ENCODE measurements at places on chromosomes 2 and 18. TPM values are rescaled to one million over a fixed set of nuclear protein-coding genes. Genes with fewer than 3 reads are reported as not detected.

Gene CD8A
- total RNA-seq = 10.6 TPM

Gene GCC2
- total RNA-seq = 75.6 TPM

Gene GKN1
- total RNA-seq = not detected

Gene CHST10
- 10.1 TPM for total RNA-seq

Gene GKN2
- total RNA-seq = 0.96 TPM

Gene HOXD12
- total RNA-seq = 1.9 TPM

Gene NEUROD1
- 5.3 TPM for total RNA-seq

Gene CCDC102B
- total RNA-seq = 44.5 TPM

Gene FZD7
- total RNA-seq = 85.7 TPM

DNA sequence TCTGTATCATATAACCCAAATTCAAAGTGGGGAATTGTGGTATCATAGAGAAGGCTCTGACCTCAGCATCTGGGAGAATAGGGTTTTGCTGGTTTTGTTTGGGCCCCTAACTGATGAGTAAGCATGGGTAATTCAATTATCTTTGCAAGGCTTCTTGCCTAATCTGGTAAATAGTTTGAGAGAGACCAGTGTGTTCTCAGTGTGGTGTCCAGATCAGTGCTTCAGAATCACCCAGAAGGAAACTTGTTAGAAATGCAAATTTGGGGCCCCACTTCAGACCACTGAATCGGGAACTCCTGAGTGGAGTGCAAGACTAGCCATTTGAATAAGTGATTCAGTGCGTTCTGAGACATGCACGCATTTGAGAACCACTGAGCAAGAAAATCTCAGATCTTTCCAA is 282.7 kb downstream of the EPHA4 start:
- no peak for DNase-seq

- peak; percentile 81 for DNase-seq
Measured at GRCh38 chr2:218284106-218284811, 8.0 kb downstream of the TMBIM1 start.

GRCh38 chr18:23223641-23224040 is 88.4 kb downstream of the CABLES1 start:
- DNase-seq = no peak

DNA sequence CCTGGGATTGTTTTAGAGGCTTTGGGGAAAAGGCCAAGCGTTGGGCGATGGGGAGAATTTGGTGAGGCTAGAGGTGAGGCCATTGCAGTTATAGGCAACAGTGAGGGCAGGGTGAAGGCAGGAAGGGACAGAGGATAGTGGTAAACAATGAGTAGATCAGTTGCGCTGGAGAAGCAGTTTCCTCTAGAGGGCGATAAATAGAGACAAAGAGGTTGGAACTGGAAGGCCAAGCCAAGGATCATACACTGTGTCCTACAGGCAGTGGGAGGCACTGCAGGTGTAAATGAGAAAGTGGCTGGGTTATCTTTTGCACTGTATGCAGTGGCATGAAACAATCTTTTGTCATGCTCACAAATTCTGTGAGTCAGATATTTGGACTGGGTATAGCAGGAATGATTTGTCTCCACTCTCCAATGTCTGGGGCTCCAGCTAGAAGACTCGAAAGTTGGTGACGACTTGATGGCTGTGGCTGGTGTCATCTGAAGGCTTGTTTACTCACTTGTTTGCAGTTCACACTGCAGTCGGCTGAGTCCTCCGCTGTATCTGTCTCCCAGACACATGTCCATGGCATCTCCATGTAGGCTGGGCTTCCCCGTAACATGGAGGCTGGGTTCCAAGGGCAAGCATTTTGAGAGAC is 82.1 kb downstream of the TNP1 start:
- no peak for DNase-seq

- DNase-seq = peak; percentile 50
Measured at GRCh38 chr2:162217598-162217997, 25.6 kb downstream of the FAP start.

GRCh38 chr18:63975628-63976027 is 5.7 kb downstream of the SERPINB8 start:
- DNase-seq = no peak

- peak; percentile 48 for DNase-seq
Measured at GRCh38 chr2:47520825-47521665, 118.1 kb downstream of the MSH2 start.

- DNase-seq = no peak
Measured at GRCh38 chr18:46810481-46811000, 53.7 kb upstream of the ST8SIA5 start.

DNA sequence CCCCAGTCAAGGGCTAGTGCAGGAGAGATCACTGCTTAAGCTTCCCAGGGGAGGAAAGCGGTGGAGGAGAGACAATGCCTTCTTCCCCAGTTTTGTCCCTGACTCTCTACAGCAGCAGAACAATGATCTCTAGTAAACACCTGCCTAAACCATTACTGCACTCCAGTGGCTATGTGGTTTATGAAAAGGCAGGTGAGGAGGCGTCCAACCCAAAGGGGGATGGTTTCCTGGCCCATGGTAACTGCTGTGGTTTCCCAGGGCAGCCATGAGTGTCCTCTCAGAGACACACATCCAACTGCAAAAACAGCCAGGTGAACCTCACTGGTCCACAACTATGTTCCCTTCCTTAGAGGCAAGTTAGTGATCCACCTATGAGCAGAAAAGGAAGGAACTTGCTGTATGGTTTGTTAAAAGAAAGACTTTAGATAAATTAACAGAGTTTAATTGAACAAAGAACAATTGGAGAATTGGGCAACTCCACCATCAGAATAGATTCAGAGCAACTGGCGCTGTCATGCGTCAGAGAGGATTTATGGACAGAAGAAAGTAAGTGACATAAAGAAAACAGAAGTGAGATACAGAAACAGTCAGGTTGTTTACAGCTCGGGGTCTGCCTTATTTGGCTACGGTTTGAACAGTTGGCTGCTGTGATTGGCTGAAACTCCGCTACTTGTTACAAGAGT is 4.8 kb upstream of the TTC39C start:
- no peak for DNase-seq

- DNase-seq = no peak
Measured at GRCh38 chr2:54904836-54905235, 145.4 kb downstream of the RTN4 start.

- no peak for DNase-seq
Measured at GRCh38 chr2:33437815-33438214, 38.6 kb upstream of the RASGRP3 start.

DNA sequence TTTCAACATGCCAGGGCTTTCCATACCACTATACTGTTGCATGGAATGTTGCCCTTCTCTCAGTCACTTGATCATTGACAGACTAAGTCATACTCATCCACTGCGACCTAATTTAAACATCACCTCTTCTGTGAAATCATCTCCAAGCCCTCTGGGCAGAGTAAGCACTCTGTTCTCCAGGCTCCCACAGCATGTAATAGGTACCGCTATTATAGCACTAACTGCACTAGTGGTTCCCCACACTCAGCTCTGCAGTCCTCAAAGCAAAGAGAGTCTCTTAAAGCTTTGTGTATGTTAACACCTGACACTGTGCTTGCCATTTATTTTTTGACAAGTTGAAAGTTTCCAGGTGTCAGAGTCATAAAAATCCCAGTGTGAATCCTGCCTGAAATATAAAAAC is 947.2 kb downstream of the ERBB4 start:
- no peak for DNase-seq

- DNase-seq = no peak
Measured at GRCh38 chr18:70469916-70470315, 181.1 kb downstream of the SOCS6 start.

DNA sequence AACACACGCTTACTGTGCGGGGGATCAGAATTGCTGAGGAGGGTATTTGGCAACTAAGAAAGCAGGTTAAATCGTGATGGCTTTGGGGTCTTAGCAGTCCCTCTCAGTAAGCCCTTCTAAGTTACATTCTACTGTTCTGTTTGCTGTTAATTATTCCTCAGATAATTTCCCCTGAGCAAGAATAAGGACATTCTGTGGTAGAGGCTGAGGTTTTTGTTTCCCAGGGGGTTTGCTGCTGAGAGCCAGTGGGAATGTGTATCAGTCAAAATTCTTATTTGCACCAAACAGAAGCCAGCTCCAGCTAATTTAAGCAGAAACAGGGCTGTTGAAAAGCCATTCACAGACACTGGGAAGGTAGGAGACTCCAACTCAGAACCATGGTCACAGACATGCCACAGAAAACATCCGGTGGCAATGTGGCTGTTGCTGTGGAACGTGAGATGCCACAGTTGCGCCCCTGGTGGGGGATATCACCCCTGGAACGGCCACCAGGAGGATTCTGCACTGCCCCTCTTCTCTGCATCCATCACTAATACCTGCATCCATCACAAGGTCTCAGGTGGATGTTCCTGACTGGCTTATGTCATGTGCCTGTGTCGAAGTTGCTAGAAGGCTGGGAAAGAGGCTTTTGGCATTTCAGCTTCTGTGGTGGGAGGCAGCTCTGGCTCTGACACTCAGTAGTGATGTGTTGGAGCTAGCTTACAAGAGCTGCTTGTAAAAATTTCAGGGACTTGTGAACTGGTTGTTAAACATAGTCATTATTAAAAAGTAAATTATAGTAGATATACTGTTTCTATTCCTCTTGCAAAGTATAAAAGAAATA is 23.2 kb downstream of the SLC4A3 start:
- DNase-seq = no peak

DNA sequence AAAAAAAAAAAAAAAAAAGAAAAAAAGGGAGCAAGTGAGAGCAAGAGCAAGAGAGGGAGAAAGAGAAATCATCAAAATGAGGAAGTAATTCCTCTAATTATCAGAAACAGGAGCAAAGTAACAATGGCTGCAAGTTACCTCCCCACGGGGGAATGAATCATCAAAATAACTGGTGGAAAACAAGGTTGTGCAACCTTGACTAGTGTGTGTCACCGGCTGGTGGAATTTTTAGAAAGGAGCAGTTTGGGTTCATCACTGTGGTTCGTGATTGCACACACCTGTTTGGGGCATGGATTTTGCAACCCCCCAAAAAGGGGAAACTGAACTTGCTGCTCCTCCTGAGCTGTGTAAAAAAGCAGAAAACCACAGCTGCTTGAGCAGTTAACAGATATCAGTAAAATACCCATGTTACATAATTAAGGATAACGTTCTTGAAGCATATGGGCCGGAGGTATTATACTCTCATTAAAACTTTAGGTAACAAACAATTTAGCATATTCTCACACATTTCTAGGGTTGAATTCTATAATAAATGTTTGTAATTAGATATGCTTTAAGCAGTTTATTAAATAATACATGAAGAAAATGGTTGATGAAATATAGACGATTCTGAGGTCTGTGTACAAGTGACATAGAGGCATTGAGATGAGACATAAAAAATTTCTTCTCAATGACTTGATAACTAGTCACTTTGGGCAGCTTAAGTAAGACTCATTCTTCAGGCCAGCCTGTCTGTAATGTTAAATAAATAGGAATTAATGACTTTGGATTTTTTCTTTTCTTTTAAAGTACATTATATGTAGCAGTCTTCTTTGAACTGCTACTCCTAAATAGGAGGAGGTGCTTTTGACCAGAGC is 184.2 kb upstream of the ZEB2 start:
- no peak for DNase-seq
